ENCODE measurements at places on chromosomes 2 and 18. TPM values are rescaled to one million over a fixed set of nuclear protein-coding genes. Genes with fewer than 3 reads are reported as not detected.

- no peaks in the 10 kb centered on the region for H3K27me3 ChIP-seq
- no peaks in the 10 kb centered on the region for H3K36me3 ChIP-seq
- H3K4me1 ChIP-seq = peaks cover under 1% of the 10 kb centered on the region
- H3K27ac ChIP-seq = no peak overlapping the region
These were observed 901.4 kb downstream of the DCDC2C start for GRCh38 chr2:4604767-4605166.

DNA sequence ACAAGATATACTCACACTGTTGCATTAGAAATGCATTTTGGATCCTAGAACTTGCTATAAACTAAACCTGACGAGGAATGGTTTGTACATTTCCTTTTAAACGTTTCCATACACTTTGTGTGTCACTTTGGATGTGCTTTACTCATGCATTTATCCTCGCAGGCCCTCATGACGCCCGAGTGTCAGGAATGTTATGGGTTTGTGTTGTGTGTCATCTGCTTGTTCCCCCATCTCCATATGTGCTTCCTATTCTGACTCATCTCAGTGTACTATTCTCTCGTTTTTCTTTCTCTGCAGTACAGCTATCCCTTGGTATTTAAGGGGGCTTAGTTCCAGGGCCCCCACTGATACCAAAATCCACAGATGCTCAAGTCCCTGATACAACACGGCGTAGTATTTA is 121.5 kb upstream of the RASGRP3 start:
- DNase-seq = no peak
- H3K27me3 ChIP-seq = no peaks in the 10 kb centered on the region
- H3K4me1 ChIP-seq = no peaks in the 10 kb centered on the region
- peaks cover 8% of the 10 kb centered on the region for H3K36me3 ChIP-seq
- H3K27ac ChIP-seq = no peak overlapping the region

DNA sequence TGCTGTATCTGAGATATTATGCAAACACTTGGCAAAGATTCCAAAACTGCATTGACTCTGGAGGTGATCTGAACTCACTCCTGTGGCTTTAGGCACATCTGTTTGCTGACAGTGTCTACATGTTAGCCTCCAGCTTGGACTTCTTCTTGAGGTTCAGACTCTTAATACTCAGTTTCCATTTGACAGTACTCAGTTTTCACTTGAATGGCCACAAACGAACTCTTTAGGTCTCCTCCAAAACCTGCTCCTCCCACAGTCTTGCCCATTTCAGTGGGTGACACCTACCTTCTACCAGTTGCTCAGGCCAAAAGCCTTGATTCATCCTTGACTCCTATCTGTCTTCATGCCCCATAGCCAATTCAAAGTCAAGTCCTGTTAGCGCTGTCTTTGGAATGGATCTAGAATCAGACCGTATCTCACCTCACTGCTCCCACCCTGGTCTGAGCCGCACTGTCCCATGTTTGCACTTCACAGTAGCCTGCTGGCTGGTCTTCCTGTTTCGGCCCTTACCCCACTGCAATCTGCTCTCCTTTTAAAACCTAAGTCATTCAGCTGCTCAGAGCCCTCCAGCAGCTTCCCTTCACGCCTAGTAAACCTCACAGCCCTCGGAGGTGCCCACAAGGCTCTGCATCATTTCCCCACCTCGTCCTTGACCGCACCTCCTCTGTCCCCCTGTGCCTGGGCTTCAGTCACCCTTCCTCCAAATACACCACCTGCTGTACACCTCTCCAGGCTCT is 10.5 kb downstream of the ATG16L1 start:
- H3K27ac ChIP-seq = no peak overlapping the region
- H3K4me1 ChIP-seq = no peaks in the 10 kb centered on the region
- no peak overlapping the region for H3K4me3 ChIP-seq

DNA sequence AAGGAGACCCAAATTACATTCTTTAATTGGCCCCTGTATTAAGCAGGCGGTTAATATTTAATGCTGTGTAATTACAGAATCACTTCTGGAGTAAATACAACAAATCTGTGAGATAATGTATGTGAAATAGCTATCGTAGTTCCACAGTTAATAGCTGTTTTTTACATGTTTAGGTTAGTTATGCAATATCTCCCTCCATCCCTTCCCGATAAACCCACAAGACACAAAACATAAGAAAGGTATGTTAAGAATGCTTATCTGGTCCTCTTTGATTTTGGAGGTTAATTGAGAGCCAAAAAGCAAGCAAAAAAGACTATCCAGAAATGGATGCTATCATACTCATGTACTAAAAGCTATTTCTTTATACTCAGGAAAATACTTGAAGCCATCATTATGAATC is 49.1 kb downstream of the ZNF638 start:
- no peak for DNase-seq
- H3K4me1 ChIP-seq = no peaks in the 10 kb centered on the region
- H3K4me3 ChIP-seq = no peak overlapping the region
- H3K36me3 ChIP-seq = no peaks in the 10 kb centered on the region
- peaks cover 5% of the 10 kb centered on the region for H3K27me3 ChIP-seq
- peak overlapping the region; percentile 34 for H3K27ac ChIP-seq

GRCh38 chr18:11655606-11655932 is 33.5 kb upstream of the GNAL start:
- no peaks in the 10 kb centered on the region for H3K36me3 ChIP-seq
- H3K27me3 ChIP-seq = peaks cover 6% of the 10 kb centered on the region
- no peak overlapping the region for H3K27ac ChIP-seq
- peaks cover 5% of the 10 kb centered on the region for H3K4me1 ChIP-seq

GRCh38 chr18:44883671-44884070 is 203.0 kb downstream of the SETBP1 start:
- no peak overlapping the region for H3K4me3 ChIP-seq
- H3K27me3 ChIP-seq = no peaks in the 10 kb centered on the region
- no peak for DNase-seq
- no peak overlapping the region for H3K27ac ChIP-seq

GRCh38 chr18:11391661-11392060 is 217.7 kb upstream of the SLC35G4 start:
- no peak for DNase-seq
- H3K36me3 ChIP-seq = no peaks in the 10 kb centered on the region
- H3K27ac ChIP-seq = no peak overlapping the region

DNA sequence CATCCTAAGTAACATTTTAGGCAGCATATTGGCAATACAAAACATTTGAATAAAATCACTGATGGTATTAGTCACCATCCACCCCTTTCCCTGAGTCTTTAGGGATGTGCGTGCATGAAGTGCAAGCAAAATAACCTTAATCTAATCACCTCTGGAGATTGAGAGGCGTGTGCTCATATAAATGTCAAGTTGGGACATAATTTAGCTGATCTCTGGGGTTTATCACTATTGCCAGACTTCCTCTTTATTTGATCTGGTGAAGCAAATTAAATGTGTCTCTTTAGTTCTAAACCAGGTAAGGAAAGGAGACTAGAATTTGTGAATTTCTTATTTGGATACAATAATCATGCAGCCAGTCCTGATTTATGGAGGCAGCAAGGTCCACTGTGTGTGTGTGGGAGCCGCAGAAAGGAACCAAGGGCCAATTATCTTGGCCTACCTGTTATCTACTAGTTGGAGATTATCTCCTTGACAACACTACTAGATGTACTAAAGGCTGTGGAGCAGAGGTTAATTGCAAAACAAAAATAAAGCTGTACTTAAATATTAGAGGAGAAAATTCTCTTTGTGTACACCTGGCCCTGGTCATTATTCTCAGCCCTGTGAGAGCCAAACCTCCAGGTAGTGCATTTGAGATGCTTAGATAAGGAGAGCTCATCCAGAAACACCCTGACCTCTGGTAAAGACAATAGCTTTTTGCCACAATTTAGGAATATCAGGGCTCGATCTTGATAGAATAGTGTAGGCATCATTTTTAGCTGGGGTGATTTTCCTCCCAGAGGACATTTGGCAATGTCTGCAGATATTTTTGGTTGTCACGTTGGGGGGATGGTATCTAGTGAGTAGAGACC is 78.2 kb downstream of the HRH4 start:
- no peaks in the 10 kb centered on the region for H3K36me3 ChIP-seq
- H3K4me1 ChIP-seq = no peaks in the 10 kb centered on the region
- no peak overlapping the region for H3K4me3 ChIP-seq
- no peak overlapping the region for H3K27ac ChIP-seq

GRCh38 chr2:30325600-30326328 is 94.4 kb downstream of the LBH start:
- H3K36me3 ChIP-seq = no peaks in the 10 kb centered on the region
- no peak overlapping the region for H3K4me3 ChIP-seq
- H3K27me3 ChIP-seq = peaks cover 9% of the 10 kb centered on the region
- H3K4me1 ChIP-seq = peaks cover 13% of the 10 kb centered on the region

DNA sequence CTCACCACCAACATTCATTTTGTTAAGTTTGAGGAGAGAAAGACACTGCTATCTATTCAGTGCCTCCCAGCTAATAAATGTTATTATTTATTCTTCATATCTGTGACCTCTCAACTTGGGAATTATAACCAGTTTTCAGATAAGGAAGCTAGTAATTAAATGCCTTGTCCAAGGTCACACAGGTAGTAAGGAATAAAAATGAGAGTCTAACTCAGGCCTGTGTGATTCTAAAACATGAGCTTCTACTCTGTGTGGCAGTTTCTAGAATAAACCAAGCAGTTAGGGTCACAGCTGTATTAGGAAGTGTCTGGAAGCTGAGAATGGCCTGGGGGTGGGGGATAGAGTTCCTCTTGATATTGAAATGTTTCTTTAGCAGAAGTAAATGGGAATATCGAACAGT is 137.8 kb upstream of the LRATD1 start:
- H3K27me3 ChIP-seq = no peaks in the 10 kb centered on the region
- no peaks in the 10 kb centered on the region for H3K36me3 ChIP-seq
- H3K4me3 ChIP-seq = no peak overlapping the region
- peaks cover 4% of the 10 kb centered on the region for H3K4me1 ChIP-seq
- no peak overlapping the region for H3K27ac ChIP-seq

- H3K27me3 ChIP-seq = peaks cover 2% of the 10 kb centered on the region
- H3K36me3 ChIP-seq = no peaks in the 10 kb centered on the region
- no peak overlapping the region for H3K27ac ChIP-seq
- no peaks in the 10 kb centered on the region for H3K4me1 ChIP-seq
These were observed 29.0 kb downstream of the TNFRSF11A start for GRCh38 chr18:62354151-62354550.

DNA sequence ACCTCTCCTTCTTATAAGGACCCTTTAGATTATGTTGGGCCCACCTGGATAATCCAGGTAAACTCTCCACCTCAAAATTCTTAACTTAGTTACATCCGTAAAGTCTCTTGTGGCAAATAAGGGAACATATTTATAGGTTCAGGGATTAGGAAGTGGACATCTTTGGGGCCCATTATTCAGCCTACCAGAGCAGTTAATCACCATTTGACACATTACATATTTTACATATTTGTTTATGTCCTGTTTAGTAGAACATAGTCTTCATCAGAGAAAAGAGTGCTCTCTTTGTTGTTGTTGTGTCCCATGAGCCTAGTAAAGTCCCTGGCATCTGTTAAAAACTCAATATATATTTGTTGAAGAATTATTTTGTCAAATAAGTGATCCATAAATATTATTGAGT is 134.0 kb upstream of the SPATS2L start:
- peaks cover 4% of the 10 kb centered on the region for H3K36me3 ChIP-seq
- no peak for DNase-seq
- peaks cover 11% of the 10 kb centered on the region for H3K4me1 ChIP-seq
- H3K27me3 ChIP-seq = peaks cover 2% of the 10 kb centered on the region

CYP27C1 gene
- 4.3 TPM for total RNA-seq

NTSR2 gene
- total RNA-seq = not detected

SAG gene
- not detected for total RNA-seq

ACKR3 gene
- 1.2 TPM for total RNA-seq

Data from glutamatergic neuron (in vitro differentiated cells).